ENCODE measurements at places on chromosomes 7 and 10.

- DNase-seq, result no peak
These were observed 62.5 kb downstream of the GATA3 start for GRCh38 chr10:8116926-8117493.

- no peak for DNase-seq
These were observed 161.2 kb downstream of the DNAJB6 start for GRCh38 chr7:157497744-157498651.

- no peak for DNase-seq
These were observed 4.9 kb downstream of the RADIL start for GRCh38 chr7:4878336-4879335.

GRCh38 chr10:113339121-113339520 is 213.7 kb upstream of the HABP2 start:
- DNase-seq, result no peak

- DNase-seq, result no peak
These were observed 52.9 kb downstream of the CYP26A1 start for GRCh38 chr10:93126483-93127052.

GRCh38 chr7:23431702-23432199 is 38.5 kb downstream of the IGF2BP3 start:
- DNase-seq, result no peak

GRCh38 chr10:95295031-95295755 is 4.4 kb upstream of the PDLIM1 start:
- peak; percentile 52 for DNase-seq

GRCh38 chr10:14032406-14032998 is 298.2 kb downstream of the FRMD4A start:
- no peak for DNase-seq

DNA sequence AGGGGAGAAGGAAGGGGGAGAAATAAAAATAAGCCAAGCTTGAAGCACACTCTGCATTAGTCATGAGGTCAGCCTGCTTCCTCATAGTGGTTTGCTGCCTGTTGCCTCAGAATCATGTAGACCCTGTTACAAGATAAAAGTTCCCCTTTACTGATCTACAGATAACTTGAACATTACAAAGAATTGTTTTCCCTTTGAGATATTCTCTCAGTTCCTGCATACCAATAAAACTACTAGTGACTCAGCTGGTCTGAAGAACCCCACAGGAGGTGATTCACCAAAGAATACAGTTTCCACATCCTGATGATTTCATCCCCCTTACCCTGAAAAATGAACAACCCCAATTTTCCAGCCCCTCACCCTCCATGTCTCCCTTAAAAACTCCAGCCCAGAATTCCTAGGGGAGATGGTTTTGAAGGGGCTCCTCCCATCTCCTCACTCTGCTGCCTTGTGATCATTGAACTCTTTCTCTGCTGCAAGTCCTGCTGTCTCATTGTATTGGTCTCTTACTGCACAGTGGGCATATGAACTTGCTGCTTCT is 31.5 kb upstream of the NRP1 start:
- peak; percentile 90 for DNase-seq

- no peak for DNase-seq
These were observed 10.0 kb downstream of the TMEM120A start for GRCh38 chr7:75984130-75985008.

DNA sequence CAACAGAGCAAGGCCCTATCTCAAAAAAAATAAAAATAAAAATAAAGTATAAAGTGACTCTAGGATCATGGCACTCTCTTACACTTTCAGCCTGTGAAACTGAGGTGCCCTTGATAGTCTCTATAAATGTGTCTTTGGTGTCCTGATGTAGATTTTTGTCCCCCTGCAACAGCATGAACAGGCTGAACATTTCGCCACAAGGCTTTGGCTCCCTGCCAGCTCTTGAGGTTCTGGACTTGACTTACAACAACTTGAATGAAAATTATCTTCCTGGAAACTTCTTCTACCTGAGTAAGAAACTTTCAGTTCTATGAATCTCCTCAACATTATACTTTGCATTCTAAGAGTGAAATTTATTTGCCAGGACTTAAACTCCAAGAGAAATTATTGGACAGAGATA is 48.1 kb upstream of the BMS1 start:
- DNase-seq, result no peak

GRCh38 chr10:76291175-76291574 is 859.8 kb downstream of the LRMDA start:
- no peak for DNase-seq

- DNase-seq, result no peak
These were observed 136.4 kb downstream of the SDK1 start for GRCh38 chr7:3437467-3437866.

DNA sequence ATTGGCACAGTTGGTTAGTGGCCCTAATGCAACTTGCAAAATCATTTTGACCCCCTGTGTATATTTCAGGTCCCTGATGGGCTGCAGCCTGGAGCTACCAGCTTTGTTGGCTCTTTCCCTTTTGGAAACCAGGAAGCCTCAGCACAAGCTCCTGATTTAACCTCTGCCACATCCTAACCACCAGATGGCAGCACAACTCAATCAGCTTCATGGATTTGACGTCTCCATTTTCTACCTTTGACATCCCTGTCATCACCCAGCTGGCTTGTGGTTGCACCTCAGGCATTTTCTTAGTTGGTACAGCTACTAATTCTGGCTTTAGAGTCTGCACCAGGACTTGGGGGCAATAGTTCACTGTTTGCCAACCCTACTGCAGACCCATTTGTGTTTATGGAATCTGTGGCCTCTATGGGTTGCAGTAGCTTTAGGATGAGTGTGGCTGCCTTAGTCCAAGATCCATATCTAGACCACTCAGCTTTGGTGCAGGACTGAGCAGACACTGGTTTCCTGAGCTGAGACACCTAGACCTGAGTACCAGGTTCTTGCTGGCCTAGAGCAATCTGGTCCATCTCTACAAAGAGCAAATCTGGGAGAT is 456.2 kb downstream of the REEP3 start:
- DNase-seq, result peak; percentile 34

DNA sequence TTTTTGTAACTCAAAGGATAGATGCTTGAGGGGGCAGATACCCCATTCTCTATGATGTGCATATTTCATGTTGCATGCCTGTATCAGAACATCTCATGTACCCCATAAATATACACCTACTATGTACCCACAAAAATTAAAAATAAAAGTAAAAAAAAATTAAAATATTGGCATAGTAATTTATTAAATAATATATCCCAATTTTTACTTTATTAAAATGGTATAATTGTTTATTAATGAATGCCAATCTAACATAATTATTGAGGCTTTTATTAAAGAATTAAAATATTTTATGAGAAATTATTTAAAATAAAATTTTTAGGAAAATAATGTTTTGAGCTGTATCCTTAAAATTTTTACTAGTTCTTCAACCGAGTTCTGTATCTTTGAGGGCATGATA is 18.9 kb upstream of the HBP1 start:
- no peak for DNase-seq

GRCh38 chr10:77392851-77393250 is 244.8 kb downstream of the KCNMA1 start:
- peak; percentile 96 for DNase-seq

DNA sequence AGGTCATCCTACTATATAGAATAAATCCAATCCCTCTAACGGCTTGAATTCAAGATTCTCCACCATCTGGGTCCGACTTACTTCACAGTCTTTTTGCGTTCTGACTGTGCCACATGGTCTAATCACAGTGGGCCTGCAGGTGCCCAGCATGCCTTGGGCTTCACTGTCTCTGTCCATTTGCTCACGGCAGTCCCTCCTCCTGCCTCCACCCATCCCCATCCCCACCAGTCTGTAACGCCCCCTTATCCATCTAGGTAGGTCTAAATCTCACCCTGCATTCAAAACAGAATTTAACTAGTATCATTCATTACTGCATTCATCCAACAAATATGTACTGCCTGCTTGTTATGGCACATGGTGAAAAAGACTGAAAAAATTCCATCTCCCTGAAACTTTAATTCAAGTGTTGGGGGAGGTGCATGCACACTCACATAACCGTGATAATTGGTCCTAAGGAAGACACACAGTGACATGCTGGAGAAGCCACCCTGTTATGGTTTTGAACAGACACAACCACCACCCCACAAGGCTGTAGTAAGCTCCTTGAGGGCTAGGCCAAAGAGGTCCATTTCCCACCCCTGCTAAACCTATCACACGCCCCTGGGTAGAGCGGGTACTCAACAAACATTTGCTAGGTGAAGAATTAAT is 24.2 kb downstream of the SORBS1 start:
- DNase-seq, result no peak

DNA sequence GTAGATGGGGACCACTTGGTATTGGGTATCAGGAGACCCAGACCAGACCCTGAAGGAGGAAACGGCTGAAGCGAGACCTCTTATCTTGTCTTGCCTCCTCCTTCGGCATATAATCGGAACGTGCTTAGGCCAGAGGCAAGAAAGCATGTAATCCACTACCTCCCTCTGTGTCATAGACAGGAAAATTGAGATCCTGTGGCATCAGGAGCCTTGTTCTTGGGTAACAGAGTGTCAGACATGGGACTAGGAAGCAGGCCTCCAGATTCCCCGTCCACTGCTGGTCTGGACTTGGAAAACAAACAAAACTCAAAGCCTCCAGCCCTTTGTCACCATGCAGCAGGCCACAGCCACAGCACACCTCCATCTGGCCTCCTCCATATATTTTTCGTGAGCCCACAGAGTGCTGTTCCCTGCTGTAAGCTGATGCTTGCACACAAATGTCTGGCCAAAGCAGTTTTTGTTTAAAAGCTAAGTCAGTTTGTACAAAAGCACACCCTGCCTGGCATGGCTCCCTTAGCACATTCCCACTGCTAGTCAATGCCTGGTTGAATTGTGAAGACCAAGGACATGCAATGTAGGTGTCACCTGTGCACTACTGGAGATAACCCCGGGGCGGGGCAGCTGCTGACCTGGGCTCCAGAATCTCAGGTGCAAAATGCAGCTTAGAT is 510.9 kb downstream of the RPS24 start:
- DNase-seq, result no peak

GRCh38 chr10:103193107-103193819 is at the start of gene NT5C2:
NT5C2 (minus strand) TSS chr10:103193272; CDS start chr10:103174958, 18,314 bp downstream.
- peak; percentile 76 for DNase-seq

DNA sequence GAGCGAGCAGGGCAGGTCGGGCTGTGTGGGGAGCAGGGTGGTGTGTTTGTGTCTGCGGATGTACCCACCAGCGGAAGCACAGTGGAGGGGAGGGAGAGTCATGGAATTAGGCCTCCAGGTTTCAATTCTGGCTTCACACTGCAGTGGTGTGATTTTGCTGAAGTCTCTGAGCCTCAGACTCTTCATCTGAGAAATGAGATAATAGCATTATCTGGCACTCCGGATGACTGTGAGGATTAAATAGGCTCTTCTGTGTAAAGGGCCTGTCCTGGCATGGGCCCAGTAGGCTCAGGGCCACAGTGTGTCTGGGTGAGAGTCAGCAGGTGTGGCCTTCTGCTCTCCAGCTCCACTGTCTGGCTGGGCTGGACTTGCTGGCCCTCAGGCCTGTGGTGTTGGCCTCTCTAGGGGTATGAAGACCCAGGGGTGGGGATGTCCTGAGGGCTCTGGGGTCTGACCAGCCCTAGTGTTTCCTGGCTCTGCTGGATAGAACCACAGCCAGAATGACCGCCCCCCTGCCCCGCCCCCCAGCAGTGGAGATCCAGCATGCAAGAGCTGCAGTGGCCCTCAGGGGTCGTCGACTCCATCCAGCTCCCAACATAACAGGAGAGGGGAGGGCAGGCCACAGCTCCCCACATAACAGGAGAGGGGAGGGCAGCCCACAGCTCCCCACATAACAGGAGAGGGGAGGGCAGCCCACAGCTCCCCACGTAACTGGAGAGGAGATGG is 178.6 kb downstream of the RPS24 start:
- no peak for DNase-seq

DNA sequence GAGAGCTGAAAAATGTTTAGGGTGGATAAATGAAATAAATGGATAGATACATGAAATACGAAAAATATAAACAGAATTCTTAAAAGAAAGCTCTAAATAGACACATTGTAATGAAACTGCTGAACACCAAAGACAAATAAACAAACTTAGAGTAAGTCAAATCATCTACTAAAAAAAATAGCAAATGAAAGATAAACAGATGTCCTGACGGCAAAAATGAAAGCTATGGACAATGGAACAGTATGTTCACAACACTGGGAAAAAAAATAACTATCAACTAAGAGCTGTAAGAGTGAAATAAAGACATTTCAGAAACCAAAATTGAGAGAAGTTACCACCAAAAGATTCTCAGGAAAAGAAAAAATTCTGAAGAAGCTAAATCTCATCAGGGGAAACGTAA is 106.1 kb downstream of the SGMS1 start:
- no peak for DNase-seq

- no peak for DNase-seq
These were observed 8.2 kb upstream of the C1GALT1 start for GRCh38 chr7:7173956-7174632.

DNA sequence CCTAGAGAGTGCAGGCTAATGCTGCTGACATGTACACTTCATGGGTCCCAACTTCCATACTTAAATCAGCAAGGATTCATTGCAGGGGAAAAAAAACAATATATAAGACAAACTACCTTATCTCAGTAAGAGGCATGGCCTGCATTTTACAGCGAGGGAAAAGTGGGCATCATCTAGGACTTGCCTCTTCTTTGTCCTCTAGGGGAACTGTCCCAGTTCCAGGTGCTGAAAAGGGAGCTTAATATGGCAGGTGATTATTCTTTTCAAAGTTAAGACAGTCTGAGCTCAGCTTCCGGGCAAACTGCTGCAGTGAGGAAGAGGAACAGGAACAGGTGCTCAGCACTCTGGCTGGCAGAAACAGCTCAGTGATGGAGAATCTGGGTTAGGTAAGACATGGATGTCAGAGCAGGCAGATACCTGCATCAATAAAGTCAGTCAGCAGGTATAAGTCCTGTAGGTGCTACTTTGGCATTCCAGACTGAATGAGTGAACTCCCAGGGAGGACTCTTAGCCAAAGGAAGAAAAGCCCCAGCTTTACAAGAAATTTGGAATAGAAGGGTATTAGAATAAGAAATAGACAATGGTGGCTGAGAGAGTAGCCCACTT is 147.2 kb downstream of the TMEM178B start:
- DNase-seq, result no peak

- peak; percentile 22 for DNase-seq
These were observed 6.9 kb upstream of the ATP6V0E2 start for GRCh38 chr7:149866779-149867447.

- DNase-seq, result peak; percentile 42
These were observed 18.0 kb downstream of the RNLS start for GRCh38 chr10:88565072-88565471.

All from AG10803 (cell line).